Smooth muscle cell of the umbilical artery (primary cell): ENCODE measurements at places on chromosomes 11 and 22. TPM values are rescaled to one million over a fixed set of nuclear protein-coding genes. Genes with fewer than 3 reads are reported as not detected.

The ADM2 gene
- 6.5 and 7.6 TPM in 2 replicates for total RNA-seq

The ABTB2 gene
- total RNA-seq, result 12.8 and 14.2 TPM in 2 replicates

The OR10A6 gene
- not detected in 2 replicates for total RNA-seq

The TMEM191C gene
- total RNA-seq, result 0.30 and 1.6 TPM in 2 replicates

The FIBIN gene
- 25.4 and 51.4 TPM in 2 replicates for total RNA-seq

The RASSF10 gene
- under 0.01 TPM in 1 of 2 replicates, not detected in the other for total RNA-seq

The CARNS1 gene
- total RNA-seq, result 0.30 and 0.51 TPM in 2 replicates

The SLC6A5 gene
- not detected in 2 replicates for total RNA-seq

The MCHR1 gene
- 1.7 and 4.5 TPM in 2 replicates for total RNA-seq

The LRFN4 gene
- total RNA-seq, result 10.1 and 25.9 TPM in 2 replicates

The MRPL23 gene
- total RNA-seq, result 40.4 and 48.7 TPM in 2 replicates

The MICAL3 gene
- 34.7 and 73.0 TPM in 2 replicates for total RNA-seq

The OR2AT4 gene
- not detected in 2 replicates for total RNA-seq

The KDELR3 gene
- 160 and 218 TPM in 2 replicates for total RNA-seq

The OR10D3 gene
- total RNA-seq, result not detected in 2 replicates

The OR4D5 gene
- not detected in 2 replicates for total RNA-seq

The OR10A2 gene
- total RNA-seq, result not detected in 2 replicates

The OOSP1 gene
- not detected in 2 replicates for total RNA-seq

The ABCC8 gene
- not detected in 2 replicates for total RNA-seq

The LRP4 gene
- 8.6 and 12.5 TPM in 2 replicates for total RNA-seq
